ENCODE measurements at places on chromosomes 7 and 10. TPM values are rescaled to one million over a fixed set of nuclear protein-coding genes. Genes with fewer than 3 reads are reported as not detected.
A peak's percentile ranks its signal among the peaks of the same experiment; 100 is the strongest.

DNA sequence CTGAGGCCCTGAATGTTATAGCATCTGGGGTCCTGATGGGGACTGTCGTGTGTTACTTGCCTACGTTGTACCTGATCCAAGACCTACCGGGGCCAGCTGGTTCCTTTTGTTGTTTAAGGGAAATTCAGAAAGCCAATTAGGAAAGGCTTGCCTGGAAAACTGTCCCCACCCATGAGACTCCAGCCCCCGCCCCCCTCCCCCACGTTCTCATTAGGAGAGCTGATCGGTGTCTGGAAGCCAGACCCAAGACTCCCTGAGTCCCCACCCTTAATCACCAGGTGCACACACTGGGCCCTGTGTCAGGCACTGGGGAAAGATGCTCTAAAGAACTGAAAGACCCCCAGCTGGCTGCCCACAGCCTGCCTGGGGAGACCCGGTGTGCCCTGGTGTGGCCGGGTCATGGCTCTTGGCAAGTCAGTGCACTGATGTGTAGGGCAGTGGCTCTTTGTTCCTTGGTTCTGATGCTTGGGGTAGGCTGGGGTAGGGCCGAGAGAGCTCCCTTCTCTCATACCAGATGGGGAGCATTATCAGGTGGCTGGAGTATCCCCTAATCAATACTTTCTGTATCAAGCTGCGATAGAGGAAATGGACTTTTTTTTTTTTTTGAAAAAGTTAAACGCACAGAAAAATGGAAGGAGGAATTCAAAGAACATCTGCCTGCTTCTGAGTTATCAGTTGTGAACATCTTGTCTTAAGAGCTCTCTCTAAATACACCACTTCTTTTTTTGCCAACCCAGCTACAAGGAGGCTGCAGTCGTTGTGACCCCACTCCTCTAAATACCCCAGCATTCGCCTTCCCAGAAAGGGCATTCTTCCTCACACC is 16.9 kb downstream of the TSPAN15 start:
- peak; percentile 48 for DNase-seq

DNA sequence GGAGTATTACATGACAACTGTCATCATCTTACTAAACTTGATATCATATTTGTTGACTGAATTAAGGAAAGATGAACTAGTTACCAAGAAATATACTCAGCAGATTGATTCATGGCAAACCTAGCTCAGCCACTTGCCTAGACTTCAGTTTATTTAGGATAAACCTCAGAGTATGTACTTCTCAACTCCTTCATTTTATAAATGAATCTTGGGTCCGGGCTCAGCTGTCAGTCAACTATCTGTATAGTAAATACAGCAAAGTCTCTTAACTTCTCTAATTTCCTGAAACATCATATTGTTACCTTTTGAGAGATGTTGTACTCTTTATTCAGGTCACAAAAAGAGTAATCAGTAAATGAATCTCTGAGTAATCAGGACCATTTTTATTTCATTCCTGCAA is 211.0 kb upstream of the KLF14 start:
- DNase-seq, result no peak

CNPY1 gene
- not detected for total RNA-seq

DNA sequence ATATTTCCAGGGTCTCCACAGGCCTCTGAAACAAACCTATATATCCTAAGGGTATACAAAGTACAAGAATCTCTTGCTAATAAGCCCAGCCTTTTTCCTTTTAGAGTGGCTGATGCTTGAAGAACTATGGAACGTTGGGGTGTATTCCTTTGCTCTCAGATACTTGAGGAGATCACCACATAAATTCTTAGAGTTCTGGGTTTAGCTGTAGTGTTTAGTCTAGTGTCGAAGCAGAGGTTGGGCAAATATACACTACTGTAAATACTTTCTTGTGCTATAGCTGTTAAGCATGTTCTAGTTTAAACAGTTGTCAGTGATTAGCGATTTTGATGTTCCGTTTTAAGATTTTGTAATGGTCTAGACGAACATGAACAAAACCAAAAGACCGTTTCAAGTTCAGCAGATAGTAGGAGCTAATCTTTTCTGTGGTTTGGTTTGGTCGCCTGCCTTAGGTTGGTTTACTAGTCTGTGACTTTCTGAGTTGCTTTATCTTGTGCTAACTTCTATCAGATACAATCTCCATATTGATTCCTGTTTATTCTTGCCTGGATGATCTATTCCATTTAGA is 229.6 kb downstream of the NSUN6 start:
- DNase-seq, result no peak

GRCh38 chr10:102150970-102151773 is 1.0 kb upstream of the NOLC1 start:
- DNase-seq, result no peak

DNA sequence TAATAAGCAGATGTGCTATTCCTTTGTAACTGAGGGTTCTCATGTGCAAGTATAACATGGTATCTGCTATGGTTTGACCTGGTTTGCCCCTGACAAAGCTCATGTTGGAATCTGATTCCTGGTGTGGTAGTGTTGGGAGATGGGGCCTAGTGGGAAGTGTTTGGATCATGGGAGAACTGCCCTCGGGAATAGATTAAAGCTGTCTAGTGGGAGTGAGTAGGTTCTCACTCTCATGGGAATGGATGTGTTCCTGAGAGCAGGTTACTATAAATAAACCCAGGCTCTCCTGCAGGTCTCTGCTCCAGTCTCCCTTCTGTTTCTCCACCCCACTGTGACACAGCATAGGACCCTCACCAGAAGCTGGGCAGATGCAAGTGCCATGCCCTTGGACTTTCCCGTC is 97.7 kb downstream of the ATE1 start:
- DNase-seq, result no peak

PLEKHS1 gene
- total RNA-seq, result not detected

- no peak for DNase-seq
Measured at GRCh38 chr7:74217455-74218342, 7.9 kb downstream of the LAT2 start.

BTBD16 gene
- total RNA-seq, result not detected

DNA sequence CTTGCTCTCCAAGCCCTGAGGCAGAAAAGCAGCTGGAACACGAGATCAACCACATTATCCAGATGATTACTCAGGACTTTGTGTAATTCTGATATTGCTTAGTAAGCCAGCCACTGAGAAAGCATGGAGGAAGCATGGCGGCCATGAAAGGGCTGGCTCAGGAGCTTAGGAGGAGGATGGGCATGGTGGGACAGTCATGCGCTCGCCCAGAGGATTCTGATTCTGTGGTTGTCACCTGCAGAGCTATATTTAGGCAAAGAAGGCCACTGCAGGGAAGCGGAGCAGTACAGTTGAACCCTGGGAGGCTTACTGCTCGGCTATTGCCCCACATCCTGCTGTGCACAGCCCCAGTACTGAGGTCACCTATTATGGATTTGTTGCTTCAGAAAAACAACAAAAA is 128.8 kb upstream of the DNAJB12 start:
- DNase-seq, result no peak

DNA sequence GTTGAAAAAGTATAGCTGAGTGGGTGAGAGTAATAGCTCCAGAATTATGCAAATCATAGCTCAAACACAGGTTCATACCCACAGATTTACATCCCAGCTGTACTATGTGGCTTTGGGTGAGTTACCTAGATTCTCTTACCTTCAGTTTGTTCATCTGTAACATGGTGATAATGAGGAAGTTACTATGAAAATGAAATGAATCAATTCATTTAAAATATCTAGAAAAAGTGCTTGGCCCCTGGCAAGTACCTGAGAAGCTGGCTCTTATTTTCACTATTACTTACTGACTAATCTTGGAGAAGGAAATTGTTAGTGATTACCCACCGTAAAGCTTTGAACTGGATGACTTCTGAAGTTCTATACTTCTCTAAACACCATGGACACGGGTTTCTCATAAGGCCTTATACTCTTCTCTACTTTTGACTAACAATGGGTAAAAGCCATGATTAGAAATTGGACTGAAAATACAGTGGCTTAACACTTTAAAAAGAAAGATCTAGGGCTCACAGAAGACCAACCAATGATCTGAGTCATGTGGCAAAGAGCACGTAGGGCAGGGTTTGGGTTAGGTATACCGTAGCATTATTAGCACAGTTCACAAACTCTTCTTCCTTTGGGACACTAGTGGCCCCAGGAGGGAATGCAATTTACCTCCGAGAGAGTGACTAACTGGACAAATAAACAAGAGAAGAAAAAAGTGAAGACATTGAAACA is 149.2 kb downstream of the PLPP4 start:
- no peak for DNase-seq

PNLIPRP3 gene
- total RNA-seq, result not detected

EPHA1 gene
- total RNA-seq, result 0.39 TPM

- no peak for DNase-seq
Measured at GRCh38 chr10:25068152-25069058, 52.0 kb downstream of the THNSL1 start.

GRCh38 chr10:97633921-97634320 is 621 bp upstream of the MORN4 start:
- no peak for DNase-seq

DNA sequence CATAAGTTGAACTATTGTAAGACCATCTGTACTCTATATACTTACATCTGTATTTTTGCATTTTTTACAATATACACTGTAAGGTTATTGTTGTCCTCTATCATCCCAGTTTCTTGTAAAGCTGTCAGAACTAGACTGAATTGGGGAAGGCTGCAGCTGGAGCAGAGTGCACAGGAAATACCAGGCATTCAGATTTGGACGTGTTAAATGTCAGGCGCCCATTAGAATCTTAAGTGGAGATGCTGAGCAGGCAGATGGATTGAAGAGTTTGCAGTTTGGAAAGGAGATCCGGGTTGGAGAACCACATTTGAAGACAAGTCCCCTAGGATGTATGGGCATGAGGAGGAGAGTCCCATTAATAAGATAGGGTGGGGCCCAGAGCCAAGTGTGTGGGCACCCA is 40.4 kb downstream of the MTURN start:
- DNase-seq, result no peak

DNA sequence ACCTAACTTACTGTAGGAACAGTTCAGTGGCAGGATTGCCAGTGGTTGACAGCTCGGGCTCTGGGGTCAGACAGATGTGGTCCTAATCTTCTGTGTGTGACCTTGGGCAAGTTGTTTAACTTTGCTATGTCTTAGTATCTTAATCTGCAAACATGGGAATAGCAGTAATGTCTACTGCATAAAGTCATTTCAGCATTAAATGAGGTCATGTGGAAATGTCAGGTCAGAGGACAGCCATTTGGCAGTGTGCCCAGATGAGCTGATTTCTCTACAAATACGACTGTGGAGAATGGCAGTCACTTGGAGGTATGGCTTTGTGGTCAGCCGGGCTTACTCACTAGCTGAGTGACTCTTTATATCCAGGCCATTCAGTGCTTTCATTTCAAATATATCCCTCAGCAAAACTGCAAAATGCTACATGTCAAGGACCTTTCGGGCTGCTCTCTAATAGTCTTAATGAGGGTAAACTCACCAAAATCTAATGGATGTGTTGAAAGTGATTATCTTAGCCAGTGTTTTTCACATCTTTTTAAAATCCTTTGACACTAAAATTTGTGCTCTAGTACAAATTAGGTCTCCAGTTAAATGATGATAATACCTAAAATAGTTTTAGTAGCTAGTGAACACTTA is 171.4 kb downstream of the ST7 start:
- peak; percentile 39 for DNase-seq

GRCh38 chr10:44102726-44103255 is 282.1 kb downstream of the CXCL12 start:
- no peak for DNase-seq

CYP2E1 gene
- total RNA-seq, result not detected

- no peak for DNase-seq
Measured at GRCh38 chr7:44897309-44897708, 12.0 kb upstream of the PURB start.

GRCh38 chr10:22111260-22111659 is 106.6 kb downstream of the EBLN1 start:
- no peak for DNase-seq

- no peak for DNase-seq
Measured at GRCh38 chr7:46424934-46425333, 503.9 kb upstream of the IGFBP3 start.

DNA sequence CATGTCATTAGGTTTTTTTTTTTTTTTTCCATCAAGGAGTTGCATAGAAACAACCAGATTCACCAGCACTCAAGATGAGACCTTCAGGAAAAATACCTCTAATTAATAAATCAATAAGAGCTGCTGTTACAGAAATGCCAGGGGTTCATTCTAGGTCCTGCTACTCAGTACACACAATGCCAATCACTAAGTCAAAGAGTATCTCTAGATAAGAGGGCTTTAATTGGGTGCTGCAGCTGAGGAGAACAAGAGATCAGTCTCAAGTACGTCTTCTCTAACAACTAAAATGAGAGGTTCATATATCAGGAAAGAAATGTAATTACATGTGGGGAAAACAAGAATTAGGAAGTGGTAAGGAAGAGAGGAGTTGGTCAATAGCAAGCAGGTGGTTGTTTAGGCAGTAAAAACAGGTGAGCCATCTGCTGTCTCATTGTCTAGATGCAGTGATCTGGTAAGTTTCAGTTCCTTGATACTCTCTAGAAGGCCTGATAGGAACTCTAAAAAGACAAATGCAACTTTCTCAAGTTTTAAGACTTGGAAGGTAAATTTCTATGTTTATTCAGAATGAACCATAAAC is 272.9 kb upstream of the ZWINT start:
- no peak for DNase-seq

DNA sequence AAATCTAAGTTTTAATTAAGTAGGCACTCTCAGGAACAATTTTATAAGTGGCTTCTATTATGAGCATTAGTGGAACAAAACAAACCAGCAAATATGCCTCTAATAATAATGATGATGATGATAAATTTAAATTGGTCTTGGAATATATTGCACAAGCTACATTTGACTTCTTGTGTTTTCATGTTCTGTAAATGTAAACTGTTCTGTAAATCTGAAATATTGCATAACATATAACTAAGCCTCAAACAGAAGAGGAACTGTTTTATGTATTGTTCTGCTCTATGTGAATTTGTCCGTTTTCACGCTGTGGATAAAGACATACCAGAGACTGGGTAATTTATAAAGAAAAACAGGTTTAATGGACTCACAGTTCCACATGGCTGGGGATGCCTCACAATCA is 625.2 kb upstream of the CELF2 start:
- DNase-seq, result no peak

DNA sequence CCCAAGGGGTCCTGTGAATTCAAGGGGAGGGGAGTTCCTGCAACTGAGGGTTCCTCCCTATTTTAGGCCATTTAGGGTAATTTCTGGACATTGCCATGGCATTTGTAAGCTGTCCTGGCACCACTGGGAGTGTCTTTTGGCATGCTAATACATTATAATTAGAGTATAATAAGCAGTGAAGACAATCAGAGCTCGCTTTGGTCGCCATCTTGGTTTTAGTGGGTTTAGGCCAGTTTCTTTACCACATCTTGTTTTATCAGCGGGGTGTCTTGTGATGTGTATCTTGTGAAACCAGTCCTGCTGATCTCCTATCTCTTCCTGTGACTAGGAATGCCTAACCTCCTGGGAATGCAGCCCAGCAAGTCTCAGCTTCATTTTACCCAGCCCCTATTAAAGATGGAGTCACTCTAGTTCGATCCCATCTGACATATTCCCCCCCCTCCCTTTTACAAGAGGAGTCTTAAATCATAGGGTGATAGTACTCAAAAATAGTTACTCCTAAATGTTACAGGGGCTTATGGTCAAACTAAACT is 43.2 kb downstream of the SVOPL start:
- DNase-seq, result no peak
